Stomach (tissue), 19 donors: ENCODE measurements at places on chromosomes 3 and 15.

GRCh38 chr3:99317201-99317600 is 321.2 kb upstream of the COL8A1 start:
- H3K4me1 ChIP-seq, result no peaks in the 10 kb centered on the region
- no peak overlapping the region for H3K27ac ChIP-seq
- no peaks in the 10 kb centered on the region for H3K27me3 ChIP-seq
- no peak overlapping the region for H3K4me3 ChIP-seq
- H3K36me3 ChIP-seq, result no peaks in the 10 kb centered on the region

GRCh38 chr15:84811151-84811550 is 6.0 kb upstream of the ALPK3 start:
- no peak overlapping the region for H3K4me3 ChIP-seq
- no peaks in the 10 kb centered on the region for H3K27me3 ChIP-seq
- DNase-seq, result no peak

- H3K4me1 ChIP-seq, result no peaks in the 10 kb centered on the region
- no peaks in the 10 kb centered on the region for H3K27me3 ChIP-seq
- no peak for DNase-seq
- H3K4me3 ChIP-seq, result no peak overlapping the region
Measured at GRCh38 chr3:124429129-124429815, 301.0 kb upstream of the UMPS start.

DNA sequence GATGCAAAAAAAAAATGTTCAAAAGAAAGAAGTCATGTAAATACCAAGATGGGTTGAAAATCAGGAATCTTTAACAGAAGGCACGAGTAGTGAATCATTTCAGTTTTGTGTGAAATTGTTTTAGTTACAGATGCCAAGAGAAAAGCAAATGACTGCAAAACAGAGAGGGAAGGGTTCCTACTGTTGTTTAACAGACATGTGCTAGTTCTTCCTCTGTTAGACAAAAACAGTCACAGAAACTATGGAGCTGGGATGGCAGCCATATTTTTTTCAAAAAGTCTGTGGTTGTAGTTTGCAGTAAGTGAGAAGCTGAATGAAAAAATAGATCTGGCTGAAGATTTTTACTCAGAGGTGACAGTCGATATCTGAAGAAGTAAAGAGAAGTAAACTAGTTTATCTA is 511.9 kb downstream of the ZIC1 start:
- no peak for DNase-seq
- no peak overlapping the region for H3K27ac ChIP-seq
- no peaks in the 10 kb centered on the region for H3K36me3 ChIP-seq
- H3K27me3 ChIP-seq, result no peaks in the 10 kb centered on the region
- H3K4me1 ChIP-seq, result no peaks in the 10 kb centered on the region

DNA sequence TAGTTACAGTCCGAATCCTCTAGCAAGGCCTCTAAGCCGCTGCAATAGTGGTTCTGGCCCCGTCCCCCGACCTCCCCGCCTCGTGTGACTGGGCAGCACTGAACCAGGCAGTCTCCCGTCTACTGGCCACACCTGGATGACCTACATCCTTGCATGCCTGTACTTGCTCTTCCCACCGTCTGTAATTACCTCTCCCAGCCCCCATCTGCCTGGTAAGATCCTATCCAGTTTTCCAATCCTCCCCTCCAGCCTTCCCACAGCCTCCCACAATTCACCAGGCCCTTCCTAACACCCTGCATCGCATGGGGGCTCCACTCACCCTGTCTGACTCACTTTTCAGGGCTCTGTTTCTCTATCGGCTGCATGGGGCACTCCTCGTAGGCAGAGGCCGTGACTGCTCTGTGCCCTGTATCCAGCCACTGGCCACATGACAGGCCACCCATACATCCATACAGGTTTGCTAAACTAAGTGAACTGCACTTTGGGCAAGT is 32.8 kb downstream of the XXYLT1 start:
- H3K36me3 ChIP-seq, result no peaks in the 10 kb centered on the region
- H3K27me3 ChIP-seq, result no peaks in the 10 kb centered on the region
- peak overlapping the region; percentile 80 for H3K27ac ChIP-seq
- H3K4me1 ChIP-seq, result peaks cover 30% of the 10 kb centered on the region
- no peak overlapping the region for H3K4me3 ChIP-seq

DNA sequence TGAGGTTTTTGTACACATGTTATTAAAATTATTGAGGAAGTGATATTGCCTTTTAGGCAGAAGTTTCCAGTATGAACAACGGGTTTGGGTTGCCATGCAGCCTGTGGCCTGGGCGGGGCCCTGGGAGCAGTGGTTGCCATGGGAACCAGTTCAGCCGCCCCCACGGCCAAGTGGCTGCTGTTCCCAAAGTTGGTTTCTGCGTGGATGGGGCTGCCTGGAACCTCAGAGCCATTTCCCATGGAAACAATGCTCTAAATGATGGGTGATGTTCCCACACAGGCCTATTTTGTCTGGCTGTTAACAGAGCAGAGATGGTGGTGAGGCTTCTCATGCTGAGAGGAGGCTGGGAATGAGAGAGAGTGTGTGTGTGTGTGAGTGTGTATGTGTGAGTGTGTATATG is 19.5 kb downstream of the MRAS start:
- H3K4me1 ChIP-seq, result peaks cover 11% of the 10 kb centered on the region
- H3K36me3 ChIP-seq, result no peaks in the 10 kb centered on the region
- H3K27ac ChIP-seq, result no peak overlapping the region
- peak; percentile 46 for DNase-seq
- no peaks in the 10 kb centered on the region for H3K27me3 ChIP-seq
- no peak overlapping the region for H3K4me3 ChIP-seq

- H3K4me3 ChIP-seq, result no peak overlapping the region
- no peak for DNase-seq
- no peaks in the 10 kb centered on the region for H3K4me1 ChIP-seq
- no peak overlapping the region for H3K27ac ChIP-seq
Measured at GRCh38 chr15:31457161-31457560, 130.5 kb downstream of the KLF13 start.
